ENCODE measurements at places on chromosomes 5 and 9. TPM values are rescaled to one million over a fixed set of nuclear protein-coding genes. Genes with fewer than 3 reads are reported as not detected.
A peak's percentile ranks its signal among the peaks of the same experiment; 100 is the strongest.

Gene CDH12
- not detected for total RNA-seq

Gene OR1Q1
- total RNA-seq, result not detected

Gene ADGRD2
- total RNA-seq, result not detected

Gene EGFLAM
- 0.33 TPM for total RNA-seq

Gene COL5A1
- total RNA-seq, result 63.7 TPM

GRCh38 chr9:130453487-130453886 lies 8.7 kb downstream of the ASS1 start:
- DNase-seq, result peak; percentile 55

- no peak for DNase-seq
Observed at GRCh38 chr5:42810834-42811590, 680 bp downstream of the SELENOP start.

GRCh38 chr5:169745441-169746146 lies 108.5 kb downstream of the DOCK2 start:
- peak; percentile 34 for DNase-seq

GRCh38 chr9:6109571-6109970 lies 94.1 kb upstream of the RANBP6 start:
- DNase-seq, result no peak

- peak; percentile 43 for DNase-seq
Observed at GRCh38 chr9:127452691-127453090, 1.4 kb downstream of the LRSAM1 start.

- DNase-seq, result no peak
Observed at GRCh38 chr9:89037346-89037745, 46.1 kb downstream of the S1PR3 start.

DNA sequence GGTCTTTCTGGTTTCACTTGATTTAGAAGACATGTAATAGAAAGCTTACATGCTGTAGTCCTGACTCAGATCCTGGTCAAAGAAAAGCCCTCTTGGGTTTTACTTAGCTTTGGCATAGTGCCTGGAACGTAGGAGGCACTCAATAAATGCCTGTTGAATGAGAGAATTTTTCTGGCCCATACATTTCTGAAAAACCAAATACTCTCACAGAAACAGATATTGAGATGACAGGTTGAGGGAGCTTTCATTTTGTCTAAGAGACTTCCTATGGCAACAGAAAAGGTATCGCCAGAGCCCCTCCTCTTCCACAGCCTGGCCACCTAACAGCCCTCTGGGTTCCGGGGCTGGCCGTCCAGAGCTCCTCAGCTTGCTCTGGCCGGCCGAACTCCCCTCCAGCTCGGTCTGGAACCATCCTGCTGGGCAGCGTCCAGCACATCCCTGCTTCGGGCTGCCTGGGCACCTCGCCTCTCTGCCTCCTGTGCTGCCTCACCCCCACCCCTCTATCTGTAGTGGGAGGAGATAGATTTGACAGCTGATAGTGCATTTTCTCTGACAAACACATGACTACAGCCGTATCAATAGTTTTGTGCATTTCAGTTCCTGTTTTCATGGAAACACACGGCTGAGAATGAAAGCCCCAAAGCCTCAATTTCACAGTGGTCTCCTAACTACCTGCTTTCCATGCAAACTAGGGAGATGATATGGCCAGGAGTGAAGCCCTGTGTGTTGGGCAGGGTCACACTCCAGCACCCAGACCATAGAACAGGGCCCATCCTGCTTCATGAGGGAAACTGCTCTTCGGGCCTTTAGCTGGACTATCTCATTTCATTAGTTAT lies 1.1 kb downstream of the IL4 start:
- peak; percentile 98 for DNase-seq

GRCh38 chr9:127053960-127054359 lies 68.5 kb downstream of the ANGPTL2 start:
- DNase-seq, result no peak

DNA sequence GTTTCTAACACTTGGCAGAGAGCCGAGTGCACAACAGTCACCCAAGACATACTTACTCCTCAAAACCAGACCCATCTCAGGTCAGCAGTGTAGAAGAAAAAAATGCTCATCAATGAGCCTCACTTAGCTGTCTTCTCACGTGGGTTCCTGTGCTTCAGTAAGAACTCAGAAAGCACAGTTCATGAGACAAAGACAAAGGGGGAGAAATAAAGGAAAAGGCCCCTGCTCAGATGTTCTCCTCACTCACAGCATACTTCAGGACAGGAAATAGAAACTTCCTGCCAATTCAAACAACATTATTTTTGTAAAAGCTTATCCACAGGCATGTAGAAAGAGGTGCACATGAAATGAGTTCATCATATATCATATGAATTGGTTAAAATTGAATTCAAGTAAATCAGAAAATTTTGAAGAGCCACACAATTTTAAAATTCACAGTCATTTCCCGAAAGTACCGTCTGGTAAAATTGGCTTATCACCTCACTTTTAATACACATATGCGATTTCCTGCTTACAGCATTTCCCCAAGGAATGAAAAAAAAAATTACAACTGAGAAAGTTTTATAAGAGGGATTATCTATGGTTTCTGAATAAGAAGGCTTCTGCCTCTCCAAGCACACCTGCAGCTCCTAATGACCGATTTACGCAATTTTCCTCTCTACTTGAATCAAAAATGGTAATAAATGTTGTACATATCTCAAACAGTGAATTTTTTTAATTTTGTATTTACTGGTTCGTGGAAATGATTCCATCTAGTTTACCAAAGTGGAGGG lies 328.3 kb downstream of the TMEM167A start:
- DNase-seq, result no peak

- DNase-seq, result no peak
Observed at GRCh38 chr5:36719282-36719681, 112.9 kb downstream of the SLC1A3 start.
